ENCODE measurements at places on chromosomes 1 and 21.

GRCh38 chr1:76154206-76154956, 79.8 kb downstream of the ST6GALNAC3 start:
- DNase-seq, result peak; percentile 80

DNA sequence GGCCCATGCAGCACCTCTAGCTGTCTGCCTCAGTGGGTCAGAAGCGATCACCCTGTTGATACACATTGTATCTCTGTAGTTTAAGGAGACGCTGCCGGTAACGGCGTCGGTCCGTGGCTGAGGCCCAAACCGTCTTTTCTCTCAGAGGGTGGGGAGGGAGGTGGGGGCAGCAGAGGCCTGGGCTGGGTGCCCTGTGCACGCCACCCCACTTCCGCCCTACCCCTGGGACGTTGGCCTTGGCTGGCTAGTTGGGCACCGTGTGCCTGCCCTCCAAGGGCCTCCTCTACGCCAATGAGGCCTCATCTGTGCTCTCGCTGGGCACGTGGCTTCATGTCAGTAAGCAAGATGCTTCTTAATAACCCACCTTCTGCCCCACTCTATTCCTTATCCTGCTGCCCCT, 9.4 kb downstream of the ZC3H12A start:
- DNase-seq, result no peak

DNA sequence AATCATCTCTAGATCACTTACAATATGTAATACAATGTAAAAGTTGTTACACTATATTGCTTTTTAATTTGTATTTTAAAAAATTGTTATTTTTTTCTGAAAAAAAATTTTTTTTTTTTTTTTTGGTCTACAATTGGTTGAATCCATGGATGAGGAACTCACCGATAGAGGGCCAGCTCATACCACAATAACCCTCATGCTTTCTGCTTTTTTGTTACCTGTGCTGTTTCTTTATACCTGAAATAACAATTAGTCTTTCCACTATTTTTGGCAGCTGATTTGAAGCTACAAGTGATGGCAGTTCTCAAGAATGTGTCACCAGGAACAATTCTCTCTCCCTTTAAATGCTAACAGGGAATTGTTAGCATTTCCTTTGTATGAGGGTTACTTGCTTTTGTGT, 12.0 kb downstream of the SMG7 start:
- DNase-seq, result no peak

DNA sequence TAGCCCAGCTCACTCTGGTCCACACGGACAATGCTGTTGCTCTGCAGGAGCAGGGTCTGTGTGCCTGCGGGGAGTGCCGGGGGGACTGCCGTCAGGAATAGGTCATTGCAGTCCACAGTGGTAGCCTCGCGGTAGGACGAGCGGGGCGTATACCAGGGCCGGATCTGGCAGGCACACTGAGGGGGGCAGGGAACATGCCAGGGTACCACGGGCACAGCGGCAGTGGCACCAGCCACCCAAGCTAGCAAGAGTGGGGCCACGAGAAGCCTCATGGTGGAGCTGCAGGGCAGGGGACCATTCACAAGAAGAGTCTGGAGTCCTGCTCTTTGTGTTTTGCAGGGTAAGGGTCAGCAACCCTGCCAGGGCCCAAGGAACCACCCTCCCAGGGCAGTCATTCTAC, 65.8 kb downstream of the LRRN2 start:
- no peak for DNase-seq

- no peak for DNase-seq
Measured at GRCh38 chr1:58089898-58090534, 456.5 kb downstream of the OMA1 start.

DNA sequence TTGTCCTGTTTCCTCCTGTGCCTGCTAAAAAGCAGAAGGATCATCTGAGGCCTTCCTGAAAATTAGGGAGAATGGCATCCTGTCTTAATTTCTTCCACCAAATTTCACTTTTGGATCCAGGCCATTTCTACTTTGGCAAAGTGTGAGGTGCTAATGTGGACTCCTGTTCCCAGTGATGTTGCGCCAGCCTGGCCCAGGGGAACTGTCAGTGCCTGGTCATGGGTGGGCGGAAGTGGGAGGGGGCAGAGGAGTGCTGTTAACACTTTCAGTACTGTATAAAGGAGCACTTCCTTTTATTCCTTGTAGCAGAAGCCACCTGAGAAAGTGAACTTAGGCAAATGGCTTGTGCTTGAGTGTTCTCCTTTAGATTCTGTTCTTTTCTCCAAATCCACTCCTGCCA, 19.9 kb downstream of the ELAPOR1 start:
- DNase-seq, result no peak

- no peak for DNase-seq
Measured at GRCh38 chr1:116125758-116126157, 14.6 kb downstream of the MAB21L3 start.

DNA sequence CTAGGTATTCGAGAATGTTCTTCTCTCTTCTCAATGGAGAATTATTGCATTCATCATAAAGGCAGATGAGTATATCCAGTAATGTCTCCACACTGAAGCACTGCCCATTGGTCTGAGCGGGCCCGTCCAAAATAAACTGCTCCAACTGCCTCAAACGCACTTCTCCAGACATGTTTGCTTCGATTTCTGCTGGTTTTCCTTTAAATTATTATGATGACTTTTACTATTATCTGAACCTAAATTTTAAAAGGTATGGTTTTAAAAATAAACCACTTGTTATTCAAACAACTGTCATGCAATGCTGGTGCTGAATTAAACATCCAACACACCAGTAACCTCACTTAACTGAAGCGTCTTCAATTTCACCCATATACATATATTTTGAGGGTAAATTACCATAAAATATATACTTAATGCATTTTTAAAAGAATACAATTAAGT, 1.3 kb downstream of the CDC42BPA start:
- DNase-seq, result peak; percentile 26

DNA sequence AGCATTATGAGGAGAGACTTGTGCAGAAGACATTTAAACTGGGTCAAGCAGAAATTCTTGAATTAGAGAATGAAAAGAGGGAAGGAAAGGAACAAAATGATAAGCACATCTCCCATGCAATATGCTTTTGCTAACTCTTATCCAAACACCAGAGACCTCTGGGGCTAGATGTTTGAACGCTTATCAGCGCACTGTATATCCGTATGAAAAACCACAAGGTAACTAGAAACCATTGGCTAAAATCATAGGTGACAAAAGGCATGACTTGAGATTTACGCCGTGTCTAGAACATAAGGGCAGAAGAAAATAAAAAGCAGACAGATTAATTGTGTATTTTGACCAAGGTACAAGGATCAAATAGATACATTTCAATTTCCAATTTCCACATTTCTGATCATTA, 38.0 kb upstream of the TIAM1 start:
- no peak for DNase-seq

GRCh38 chr1:228048120-228048519, 34.4 kb upstream of the ARF1 start:
- DNase-seq, result no peak

DNA sequence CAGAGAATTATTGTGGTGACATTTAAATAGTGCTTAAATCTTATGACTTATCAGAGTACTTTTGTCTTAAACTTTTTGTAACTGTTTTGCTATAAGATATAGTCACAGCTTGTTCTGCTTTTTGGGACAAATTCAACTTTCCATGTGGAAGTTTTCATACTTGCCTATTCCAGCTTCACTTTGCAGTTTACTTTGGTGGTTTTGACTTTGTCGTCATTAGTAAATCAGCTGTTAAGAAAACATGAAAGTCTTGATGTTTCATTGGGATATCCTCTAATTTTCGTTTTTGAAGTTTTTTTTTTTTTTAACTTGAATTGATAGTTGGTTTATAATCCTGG, 31.3 kb downstream of the SDCCAG8 start:
- no peak for DNase-seq

DNA sequence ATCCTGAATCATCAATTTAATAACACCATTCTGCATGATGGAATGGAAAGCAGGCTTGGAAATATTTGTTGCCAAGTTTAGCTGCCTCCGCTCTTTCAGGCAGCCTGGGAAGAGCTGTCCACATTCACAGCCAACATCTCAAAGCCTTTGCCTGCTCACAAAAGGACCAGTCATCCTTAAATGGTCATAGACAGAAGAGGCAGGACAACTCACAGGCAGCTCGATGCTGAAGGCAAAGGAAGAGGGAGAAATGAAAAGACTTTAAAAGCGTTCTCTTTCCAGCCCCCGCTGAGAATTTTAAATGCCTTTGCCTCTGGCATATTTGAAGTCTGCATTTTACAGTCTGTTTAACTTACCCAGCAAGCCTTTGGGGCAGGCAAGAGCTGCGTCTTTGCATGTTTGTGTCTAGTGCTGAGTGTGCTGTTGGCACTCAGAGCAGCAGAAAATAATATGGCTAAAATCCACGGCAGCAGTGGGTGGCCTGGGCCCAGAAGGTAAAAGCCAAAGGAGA, 68.9 kb downstream of the NMNAT2 start:
- peak; percentile 52 for DNase-seq

- no peak for DNase-seq
Measured at GRCh38 chr21:35319684-35320283, 270.7 kb upstream of the RUNX1 start.

DNA sequence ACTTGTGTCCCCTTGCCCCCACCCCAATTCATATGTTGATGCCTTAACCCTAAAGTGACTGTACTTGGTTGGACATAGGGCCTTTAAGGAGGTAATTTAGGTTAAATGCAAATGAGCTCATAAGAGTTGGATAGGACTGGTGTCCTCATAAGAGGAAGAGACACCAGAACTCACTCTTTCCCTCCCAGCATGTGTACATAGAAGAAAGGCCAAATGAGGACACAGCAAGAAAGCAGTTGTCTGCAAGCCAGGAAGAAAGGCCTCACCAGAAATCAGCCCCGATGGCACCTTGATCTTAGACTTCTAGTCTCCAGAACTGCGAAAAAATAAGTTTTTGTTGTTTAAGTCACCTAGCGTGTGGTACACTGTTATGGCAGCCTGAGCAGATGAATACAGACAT, 45.5 kb downstream of the RAB3GAP2 start:
- no peak for DNase-seq

GRCh38 chr1:75087278-75087677, 46.9 kb upstream of the LHX8 start:
- DNase-seq, result no peak

DNA sequence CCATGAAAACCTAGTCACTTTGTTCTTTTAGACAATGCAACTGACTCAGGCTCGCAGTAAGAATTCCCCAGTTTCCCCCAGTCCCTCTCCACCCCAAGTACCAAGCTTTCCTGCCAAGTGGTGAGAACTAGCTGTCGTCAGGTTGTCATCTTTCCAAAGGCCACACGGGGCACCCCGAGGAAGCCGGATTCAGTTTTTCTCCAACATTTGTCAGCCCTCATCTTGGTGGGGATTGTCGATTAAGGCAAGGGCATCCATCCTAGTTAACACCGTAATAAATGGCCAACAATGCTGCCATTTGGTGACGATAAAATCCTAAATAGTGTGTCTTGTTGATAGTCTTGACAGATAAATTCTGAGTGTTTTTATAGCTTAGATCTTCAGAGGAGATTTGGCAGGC, 55.9 kb upstream of the PROX1 start:
- DNase-seq, result peak; percentile 4

DNA sequence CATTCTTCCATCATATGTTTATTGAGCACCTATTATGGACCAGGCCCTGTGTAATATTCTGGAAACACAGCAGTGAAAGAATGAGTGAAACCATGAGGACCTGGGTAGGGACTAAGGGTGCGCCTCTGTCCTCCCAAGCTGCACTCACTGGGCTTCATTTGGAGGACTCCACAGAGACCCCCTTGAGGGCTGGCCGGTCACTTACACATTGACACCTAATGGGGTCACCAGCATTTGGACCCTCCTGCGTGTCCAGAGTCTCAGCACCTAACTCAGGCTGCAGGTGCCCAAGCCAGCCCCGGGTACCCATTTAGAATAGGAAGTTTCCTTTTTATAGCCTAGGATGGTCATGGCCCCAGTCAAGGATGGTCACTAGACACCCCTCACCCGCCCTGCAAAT, 2.8 kb upstream of the FNDC5 start:
- DNase-seq, result no peak

GRCh38 chr1:89829186-89829585, 8.4 kb downstream of the LRRC8D start:
- DNase-seq, result no peak

DNA sequence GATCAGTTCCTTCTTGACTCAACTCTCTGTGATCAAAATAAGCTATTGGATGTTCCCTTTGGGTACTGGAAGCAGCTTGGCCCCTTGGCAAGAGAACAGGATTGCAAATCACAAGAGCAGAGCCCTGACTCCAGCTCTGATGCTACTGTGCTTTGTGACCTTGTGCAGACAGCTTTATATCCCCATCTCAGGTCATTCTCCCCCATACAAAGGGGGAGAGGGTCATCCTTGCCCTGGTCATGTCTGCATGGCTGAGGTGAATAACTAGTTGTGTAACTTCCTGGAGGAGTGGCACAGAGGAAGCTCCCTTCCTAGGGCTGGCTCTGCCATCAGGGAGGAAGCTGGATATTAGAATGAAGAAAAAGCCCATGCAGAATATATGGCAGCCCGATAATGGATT, 142.9 kb downstream of the DHRS3 start:
- DNase-seq, result no peak

DNA sequence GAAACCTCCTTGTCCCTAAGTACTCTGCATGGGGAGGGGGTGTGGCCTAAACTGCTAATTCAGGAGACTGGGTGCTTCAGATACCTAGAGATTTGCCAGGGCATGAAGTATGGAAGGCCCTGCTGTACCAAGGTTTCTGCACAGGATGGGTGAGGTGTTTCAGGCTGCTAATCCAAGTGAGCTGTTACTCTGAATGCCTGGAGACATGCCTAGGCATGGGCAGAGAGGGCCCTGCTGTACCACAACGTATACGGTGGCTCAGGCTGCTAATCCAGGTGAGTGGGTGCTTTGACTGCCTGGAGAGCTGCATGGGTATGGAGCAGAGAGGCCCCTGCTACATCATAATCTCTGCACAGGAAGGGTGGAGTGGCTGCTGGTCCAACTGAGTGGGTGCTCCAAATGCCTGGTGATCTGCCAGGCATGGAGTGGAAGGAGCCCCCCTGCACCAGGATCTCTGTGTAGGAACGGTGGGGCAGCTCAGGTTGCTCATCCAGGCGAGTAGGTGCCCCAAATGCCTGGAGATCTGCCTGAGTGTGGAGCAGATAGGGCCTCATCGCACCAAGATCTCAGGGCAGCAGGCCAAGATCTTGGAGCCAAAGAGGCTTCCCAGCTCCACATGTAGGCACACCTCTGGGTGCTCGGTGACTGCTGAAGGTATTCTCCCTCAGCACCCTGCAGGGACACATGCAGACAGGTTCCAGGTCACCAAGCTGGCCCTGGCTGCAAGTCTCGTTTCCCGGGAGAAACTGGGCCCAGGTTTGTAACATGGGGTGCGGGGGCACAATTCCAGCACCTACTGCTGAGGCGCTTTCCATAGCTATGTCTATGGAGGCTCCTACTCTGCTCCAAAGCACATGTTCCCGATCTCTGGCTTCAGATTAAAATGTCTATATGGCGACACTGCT, 252.5 kb upstream of the PLXNA2 start:
- DNase-seq, result no peak

- no peak for DNase-seq
Measured at GRCh38 chr1:185368313-185368855, 51.3 kb upstream of the IVNS1ABP start.
